Fibroblast of the aortic adventitia (primary cell): ENCODE measurements at places on chromosomes 12 and 14.

DNA sequence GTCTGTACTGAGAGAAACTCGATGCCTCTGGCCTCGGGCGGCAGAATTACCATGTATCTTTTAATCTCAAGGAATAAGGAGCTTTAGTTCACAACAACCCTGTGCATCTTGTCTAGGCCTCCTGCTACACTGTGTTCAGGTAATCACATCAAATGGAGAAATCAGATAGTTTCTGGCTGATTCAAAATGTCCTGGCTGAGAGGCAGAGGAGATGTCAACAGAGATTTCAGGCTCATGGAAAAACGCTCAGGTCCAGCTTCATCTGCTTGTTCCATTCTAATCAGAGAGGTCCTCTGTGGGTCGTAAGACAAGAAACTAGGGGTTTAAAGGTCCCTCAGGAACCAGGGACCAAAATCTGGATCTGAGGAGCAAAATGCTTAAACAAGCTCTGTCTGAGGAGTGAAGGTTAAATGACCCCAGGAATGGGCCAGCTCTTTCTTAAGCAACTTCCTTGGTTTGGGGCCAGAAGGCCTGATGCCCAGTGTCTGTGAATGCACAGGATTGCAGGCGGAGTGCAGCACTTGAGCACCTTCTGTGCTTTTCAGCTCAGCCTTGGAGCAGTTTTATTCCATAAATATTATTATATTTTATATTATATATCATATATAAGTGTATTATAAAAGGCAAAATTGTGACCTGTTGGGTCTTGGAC is 170.2 kb upstream of the PRICKLE1 start:
- DNase-seq: peak; percentile 91

- no peak for DNase-seq
These were observed 54.6 kb upstream of the CLEC14A start for GRCh38 chr14:38310420-38310995.

DNA sequence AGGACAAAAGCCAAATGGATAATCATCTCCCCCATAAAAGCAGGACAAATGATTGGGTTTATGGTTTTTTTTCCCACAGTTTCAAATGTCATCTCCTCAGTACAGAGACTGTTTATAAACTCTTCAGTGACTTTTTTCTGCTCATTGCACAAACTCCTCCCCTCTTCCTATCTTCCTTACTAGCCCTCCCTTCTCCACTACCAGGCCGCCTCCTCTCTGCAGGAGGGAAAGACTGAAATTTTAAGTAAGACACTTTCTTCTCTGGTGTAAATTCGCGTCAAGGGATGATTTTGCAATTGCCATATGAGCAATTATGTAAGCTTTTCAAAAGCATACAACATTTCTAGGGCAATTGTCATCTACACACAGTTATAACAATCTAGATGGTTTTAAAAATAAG is 37.0 kb downstream of the BTG1 start:
- peak; percentile 33 for DNase-seq

DNA sequence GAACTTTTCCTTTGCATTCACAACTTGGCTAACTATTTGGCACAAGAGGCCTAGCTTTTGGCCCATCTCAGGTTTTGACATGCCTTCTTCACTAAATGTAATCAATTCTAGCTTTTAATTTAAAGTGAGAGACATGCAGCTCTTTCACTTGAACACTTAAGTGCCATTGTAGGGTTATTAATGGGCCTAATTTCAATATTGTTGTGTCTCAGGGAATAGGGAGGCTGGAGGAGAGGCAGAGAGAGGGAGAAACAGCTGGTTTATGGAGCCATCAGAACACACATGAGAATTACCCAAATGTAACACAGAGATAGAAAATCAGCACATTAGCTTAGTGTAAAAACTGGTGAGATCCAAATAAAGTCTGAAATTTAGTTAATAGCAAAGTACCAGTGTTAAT is 157.4 kb downstream of the RPAP3 start:
- DNase-seq: no peak

DNA sequence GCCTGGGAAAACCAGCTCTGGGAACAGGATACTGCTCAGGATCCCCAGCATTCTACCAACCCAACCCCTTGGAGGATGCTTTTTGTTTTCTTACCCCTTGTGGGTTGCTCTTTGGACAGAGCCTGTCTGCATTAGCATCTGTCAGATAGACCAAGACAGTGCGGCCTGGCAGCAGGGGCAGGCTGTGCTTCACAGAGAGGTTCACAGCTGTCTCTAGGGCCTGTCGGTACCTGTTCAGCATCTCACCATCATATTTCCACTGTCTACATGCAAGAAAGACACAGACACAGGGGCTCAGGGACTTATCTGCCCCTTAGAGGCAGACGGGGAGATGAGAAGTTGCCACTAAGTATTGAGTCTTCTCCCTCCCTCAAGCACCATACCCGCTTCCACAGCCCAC is 21.8 kb downstream of the TEP1 start:
- no peak for DNase-seq

- DNase-seq: no peak
These were observed 102.5 kb upstream of the GPHB5 start for GRCh38 chr14:63421226-63421625.

DNA sequence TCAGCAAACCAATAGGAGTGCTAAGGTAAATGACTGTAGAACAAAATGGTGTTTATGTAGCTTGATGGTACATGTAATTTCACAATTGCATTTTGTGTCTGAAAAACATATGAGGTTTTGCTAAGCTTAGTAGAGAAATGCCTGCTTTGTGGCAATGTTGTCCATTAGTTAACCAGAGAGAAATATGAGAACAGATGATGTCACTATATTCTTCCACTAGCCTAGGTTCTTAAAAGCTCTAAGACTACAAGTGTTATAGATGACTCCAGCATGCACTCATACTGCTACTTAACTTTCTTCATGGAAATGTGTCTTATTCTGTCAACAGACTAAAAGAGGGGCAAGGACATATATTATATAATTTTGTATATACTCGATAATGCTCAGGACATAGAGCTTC is 309.4 kb downstream of the APAF1 start:
- DNase-seq: no peak
